Activated effector memory CD4-positive, alpha-beta T cell treated with anti-CD3 and anti-CD28 coated beads, Interleukin-2, amount 50 U/mL, for 16 hours (primary cell): ENCODE measurements at places on chromosomes 7 and 10.

DNA sequence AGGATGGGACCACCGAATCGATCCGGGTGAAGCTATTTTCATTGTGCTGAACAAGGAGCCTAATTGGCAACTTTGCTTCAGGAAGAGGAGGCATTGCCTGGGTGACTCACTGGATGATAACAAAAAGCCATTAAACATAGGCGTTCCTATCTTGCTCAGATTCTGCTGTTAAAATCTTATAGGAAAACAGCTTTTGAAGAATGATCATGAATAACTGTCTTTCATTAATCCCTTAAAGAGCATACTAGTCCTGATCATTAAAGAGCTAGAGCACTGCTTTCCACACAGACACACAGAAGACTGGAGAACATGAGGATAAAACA is 174.2 kb upstream of the IMMP2L start:
- no peak for DNase-seq

DNA sequence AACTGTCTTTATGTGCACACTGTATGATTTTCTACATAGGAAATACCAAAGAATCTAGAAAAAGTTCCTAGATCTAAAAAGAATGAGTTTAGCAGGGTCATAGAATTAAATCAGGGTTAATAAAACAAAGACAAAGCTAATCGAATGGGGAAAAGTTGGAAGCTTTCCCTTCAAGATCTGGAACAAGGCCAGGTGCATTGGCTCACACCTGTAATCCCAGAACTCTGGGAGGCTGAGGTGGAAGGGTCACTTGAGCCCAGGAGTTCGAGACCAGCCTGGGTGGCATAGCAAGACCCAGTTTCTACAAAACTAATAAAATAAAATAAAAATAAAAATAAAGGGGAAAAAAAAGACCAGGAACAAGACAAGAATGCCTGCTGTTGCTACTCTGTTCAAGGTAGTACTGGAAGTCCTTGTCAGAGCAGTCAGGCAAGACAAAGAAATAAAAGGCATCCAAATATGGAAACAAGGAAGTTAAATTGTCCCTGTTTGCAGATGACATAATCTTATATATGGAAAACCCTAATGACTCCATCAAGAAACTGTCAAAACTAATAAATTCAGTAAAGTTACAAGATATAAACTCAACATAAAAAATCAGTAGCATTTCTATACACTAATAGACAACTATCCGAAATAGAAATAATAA is 76.1 kb upstream of the RHEB start:
- DNase-seq = no peak

DNA sequence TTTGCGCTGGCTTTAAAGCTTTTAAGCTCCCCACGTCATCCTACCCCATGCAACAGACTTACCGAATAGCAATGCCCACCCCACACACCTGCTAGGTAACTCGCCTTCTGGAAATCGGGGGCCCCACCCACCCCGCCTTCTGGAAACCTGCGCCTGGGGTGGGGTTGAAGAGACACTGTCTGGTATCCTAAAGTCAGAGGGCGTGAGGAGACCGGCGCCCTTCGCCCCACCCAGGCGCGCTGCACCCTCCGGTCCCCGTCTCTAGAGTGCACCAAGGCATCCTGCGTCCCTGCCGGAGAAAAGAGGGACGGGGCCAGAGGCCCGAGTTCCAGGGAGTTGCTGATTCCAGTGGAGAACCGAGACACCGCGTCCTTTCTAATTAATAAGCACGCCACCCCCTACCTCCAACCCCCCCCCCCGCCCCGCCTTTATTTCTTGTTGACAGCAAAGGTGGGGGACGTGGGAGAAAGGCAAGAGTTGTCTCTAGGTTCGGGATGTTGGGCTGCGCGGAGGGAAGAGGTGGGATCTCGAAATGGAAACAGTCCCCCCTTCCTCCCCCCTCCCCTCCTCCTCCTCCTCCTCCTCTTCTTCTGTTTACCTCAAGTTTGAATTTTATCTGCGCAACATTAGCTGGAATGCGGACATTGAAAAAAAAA is 220.9 kb upstream of the MKLN1 start:
- peak; percentile 86 for DNase-seq

DNA sequence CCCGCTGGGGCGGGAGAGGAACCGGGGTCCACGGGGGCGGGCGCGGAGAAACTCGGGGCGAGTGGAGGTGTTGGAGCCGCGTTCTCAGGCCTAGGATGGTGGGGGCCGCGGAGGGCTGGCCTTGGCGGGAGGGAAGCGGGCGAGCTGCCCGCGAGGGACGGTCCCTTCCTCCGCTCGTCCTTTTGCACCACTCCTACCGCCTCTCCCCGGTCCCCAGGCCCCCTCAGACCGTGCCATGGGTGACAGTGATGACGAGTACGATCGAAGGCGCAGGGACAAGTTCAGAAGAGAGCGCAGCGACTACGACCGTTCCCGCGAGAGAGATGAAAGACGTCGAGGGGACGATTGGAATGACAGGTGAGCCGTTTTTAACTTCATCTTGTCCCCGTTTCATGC is 451 bp downstream of the SRRT start:
- peak; percentile 79 for DNase-seq

DNA sequence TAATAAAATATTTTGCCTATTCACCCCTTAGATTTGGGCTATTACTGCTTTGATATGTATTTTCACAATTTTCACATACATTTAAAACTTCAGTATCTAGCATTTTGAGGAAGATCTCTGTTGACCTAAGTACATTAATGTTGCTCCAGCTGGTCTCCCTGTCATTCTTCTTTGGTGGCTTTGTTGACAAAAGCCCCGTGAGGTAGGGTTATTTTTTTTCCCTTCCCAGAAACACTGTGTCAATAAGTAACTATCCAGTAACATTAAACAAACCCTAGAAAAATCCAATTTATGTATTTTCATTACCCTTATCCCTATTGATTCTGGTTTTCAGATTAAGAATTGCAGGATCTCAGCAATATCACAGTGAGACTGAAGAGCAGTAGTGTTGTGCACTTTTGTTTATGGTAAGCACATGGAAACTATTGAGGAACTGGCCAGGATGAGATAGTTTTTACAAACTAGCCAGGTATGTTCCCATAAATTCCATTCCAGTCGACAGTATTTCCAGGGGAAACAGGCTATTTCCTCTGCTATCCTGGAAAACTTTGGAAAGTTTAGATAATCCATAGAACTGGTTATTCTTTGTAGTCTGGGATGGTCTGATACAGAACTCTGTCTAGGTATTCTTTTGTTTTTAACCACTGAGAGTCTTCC is 198.2 kb downstream of the PON1 start:
- DNase-seq = no peak

- no peak for DNase-seq
Observed at GRCh38 chr10:6217611-6218010, 14.9 kb downstream of the PFKFB3 start.

DNA sequence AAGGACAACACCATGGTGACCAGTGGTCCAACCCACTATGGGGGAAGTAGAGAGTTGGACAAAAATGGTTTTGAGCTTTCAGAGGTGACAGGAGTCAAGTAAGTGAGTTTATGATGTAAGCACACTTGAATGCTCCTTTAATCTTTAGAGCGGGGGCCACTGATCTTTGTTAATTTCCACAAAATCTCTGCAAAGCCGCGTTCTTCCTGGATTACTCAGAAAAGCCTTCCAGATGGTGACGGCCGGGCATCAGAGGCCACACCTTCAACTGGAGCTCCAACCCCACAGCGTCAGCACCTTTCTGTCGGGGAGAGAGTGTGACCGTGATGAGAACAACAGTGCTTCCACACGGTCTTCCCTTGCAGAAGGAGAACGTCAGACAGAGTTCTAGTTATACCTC is 35.2 kb upstream of the KLF6 start:
- no peak for DNase-seq

DNA sequence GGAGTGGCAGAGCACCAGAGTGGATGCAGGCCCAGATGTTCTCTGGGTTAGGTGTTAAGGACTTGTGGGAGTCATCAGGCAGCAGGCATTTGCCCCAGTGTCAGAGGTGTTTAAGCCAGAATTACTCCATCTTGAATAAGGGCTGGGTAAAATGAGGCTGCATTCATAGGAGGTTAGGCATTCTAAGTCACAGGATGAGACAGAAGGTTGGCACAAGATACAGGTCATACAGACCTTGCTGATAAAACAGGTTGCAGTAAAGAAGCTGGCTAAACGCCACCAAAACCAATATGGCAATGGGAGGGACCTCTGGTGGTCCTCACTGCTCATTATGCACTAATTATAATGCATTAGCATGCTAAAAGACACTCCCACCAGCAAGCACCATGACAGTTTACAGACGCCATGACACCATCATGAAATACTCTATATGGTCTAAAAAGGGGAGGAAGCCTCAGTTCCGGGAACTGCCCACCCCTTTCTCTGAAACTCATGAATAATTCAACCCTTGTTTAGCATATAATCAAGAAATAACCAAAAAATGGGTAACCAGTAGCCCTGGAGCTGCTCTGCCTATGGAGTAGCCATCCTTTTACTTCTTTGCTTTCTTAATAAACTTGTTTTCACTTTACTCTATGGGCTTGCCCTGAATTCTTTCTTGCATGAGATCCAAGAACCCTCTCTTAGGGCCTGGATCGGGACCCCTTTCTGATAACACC is 882 bp upstream of the LRRC61 start:
- peak; percentile 75 for DNase-seq

- DNase-seq = no peak
Observed at GRCh38 chr7:155107126-155107525, 37.0 kb downstream of the HTR5A start.

DNA sequence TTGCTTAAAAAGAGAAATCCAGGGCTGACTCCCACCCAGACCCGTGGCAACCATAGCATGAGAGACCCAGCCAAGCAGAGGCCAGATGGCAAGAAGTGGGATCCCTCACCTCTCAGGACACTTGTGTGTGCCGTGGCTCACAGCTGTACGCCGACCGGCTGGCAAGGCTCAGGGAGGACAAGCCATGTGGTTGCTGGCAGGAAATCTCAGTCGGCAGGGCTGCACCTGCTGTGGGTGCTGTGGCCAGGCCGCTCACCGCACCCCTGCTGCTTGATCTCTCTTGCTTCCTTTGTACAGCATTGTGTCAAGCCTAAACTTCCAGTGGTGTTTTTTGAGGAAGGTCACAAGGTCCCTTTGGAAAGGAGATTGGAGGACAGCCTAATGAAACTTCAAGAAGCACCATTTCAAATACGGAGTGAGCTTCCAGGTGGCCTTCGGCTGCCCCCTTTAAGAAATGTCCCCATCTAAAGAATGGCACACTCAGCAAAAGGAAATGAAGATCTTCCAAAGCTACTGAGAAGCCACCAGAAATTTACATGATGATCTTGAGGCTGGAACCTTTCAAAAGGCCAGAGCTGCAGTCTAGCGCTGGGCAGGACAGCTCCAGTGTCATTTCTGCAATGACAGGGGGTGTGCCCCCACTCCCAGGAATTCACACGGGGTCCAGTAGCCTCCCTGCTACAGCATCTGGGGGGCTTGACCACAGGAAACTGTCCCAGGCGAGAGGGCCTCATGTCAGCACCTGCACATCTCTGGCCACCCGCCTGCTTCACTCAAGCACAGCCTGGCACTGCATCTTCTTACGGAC is 409.0 kb upstream of the MGMT start:
- peak; percentile 77 for DNase-seq

- no peak for DNase-seq
Observed at GRCh38 chr10:99765672-99766301, 16.7 kb upstream of the ABCC2 start.

GRCh38 chr10:34809796-34810195 is 5.3 kb downstream of the PARD3 start:
- DNase-seq = no peak

GRCh38 chr7:38880454-38880853 is 28.5 kb downstream of the VPS41 start:
- no peak for DNase-seq

GRCh38 chr10:17209302-17209701 is 7.8 kb upstream of the TRDMT1 start:
- DNase-seq = no peak

- DNase-seq = no peak
Observed at GRCh38 chr7:157526913-157527634, 190.3 kb downstream of the DNAJB6 start.

DNA sequence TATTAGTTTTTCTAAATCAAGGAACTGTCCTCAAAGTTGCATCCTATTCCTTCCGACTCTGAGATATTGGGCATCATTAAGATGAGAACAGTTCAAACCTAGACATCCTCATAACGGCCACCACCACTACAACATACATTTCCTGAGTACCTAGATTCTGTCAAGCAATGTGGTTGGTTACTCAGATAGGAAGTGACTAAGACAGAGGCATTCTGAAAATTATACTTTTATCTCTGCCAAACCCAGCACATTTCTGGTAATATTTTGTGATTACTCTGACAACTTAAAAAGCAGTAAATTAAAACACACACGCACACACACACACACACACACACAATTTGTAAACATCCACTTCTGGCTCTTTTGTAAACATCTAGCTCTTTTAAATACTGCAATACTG is 291.2 kb upstream of the MEOX2 start:
- DNase-seq = no peak

GRCh38 chr7:44606341-44607140 is at the start of gene OGDH:
TSS of gene OGDH (plus strand) at chr7:44606627. CDS start at chr7:44624344, 17,717 bp downstream.
- DNase-seq = peak; percentile 100

DNA sequence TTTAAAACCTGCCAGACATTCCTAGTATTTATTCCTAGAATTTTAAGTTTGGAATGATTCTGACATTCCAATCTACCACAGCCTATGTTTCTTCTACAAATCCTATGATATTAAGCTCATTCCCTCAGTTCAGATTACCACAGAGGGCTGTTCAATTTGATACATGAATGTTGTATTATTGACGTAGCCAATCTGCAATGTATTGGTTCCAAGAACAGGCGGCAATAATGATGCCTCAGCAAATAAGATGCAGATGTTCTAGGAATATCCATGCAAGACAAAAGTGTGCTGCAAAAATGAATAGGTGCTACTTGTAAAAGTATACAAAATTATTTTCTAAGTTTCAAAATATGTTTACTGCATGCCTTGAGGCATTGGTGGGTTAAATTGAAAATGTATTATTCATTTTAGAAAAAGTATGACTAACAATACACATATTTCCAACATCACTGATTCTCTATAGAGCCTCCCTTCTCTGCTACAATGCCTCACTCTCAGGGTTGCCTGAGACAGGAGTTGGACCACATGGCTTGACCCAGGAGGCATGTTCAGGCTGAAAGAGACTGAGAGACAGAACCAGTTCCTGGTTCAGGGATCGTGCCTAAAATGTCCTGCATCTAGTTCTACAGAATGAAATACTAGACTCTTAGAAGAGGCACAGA is 94.1 kb upstream of the CREB5 start:
- no peak for DNase-seq

DNA sequence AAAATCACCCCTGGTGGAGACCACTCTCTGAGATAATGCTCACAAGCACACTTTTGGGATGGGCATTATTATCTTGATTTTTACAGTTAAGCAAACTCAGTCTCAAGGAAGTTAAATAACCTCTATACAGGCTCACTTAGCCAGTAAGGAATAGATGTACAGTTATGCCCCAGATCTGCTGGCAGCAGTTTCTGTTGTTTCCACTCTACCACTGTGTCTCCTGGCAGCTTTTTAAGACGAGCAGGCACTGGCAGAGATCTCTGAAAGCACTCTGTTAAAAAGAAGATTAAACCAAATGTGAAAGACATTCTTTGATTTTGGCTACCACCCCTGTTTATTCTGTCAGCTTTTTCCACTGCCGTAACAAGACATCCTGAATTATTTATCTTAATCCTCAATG is 73.2 kb downstream of the SRI start:
- no peak for DNase-seq
